ENCODE measurements at places on chromosomes 6 and 20. TPM values are rescaled to one million over a fixed set of nuclear protein-coding genes. Genes with fewer than 3 reads are reported as not detected.

The TULP4 gene
- 4.8 TPM for total RNA-seq

The AHCY gene
- 316 TPM for total RNA-seq

The GGTLC1 gene
- total RNA-seq = not detected

The ADTRP gene
- 0.19 TPM for total RNA-seq

The CD93 gene
- not detected for total RNA-seq

The ULBP2 gene
- total RNA-seq = 2.9 TPM

The SMLR1 gene
- total RNA-seq = not detected

The CRIP3 gene
- 0.51 TPM for total RNA-seq

The PRR18 gene
- total RNA-seq = 0.06 TPM

The ZNF165 gene
- 1.2 TPM for total RNA-seq

The HECA gene
- total RNA-seq = 1.3 TPM

The FAM209A gene
- total RNA-seq = 0.28 TPM

The TBX18 gene
- 14.9 TPM for total RNA-seq

The RBBP8NL gene
- total RNA-seq = 0.52 TPM

The MYB gene
- total RNA-seq = 0.58 TPM

The NHLRC1 gene
- total RNA-seq = 1.8 TPM

The ADGRF1 gene
- total RNA-seq = not detected

All from A549 treated with Mapracorat at 1 μM for 4 hours (cell line).